Esophagus muscularis mucosa (tissue), 4 donors: ENCODE measurements at places on chromosomes 11 and 22. TPM values are rescaled to one million over a fixed set of nuclear protein-coding genes. Genes with fewer than 3 reads are reported as not detected.
A peak's percentile ranks its signal among the peaks of the same experiment; 100 is the strongest.

DNA sequence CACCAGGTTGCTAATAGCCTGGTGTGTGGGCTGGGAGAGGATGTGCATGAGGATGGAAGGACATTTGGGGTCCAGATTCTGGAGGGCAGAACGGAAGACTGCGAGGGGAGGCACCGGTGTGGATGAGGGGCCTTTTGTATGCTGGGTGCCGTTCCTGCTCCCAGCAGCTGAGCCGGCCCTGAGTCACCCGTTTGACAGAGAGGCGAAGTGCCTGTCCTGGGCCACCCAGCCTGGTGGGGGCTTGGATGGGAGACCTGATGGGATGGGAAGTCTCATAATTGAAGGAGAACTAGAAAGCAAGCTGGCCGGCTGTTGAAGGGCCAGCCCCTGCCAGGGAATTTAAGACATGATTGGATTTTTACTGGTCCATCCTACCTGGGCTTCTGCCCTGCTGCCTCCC, 10.8 kb downstream of the CACNA1I start:
- H3K4me1 ChIP-seq: no peaks in the 10 kb centered on the region
- H3K36me3 ChIP-seq: no peaks in the 10 kb centered on the region
- H3K4me3 ChIP-seq: no peak overlapping the region
- no peaks in the 10 kb centered on the region for H3K27me3 ChIP-seq

GPR83 gene
- total RNA-seq: not detected

DNA sequence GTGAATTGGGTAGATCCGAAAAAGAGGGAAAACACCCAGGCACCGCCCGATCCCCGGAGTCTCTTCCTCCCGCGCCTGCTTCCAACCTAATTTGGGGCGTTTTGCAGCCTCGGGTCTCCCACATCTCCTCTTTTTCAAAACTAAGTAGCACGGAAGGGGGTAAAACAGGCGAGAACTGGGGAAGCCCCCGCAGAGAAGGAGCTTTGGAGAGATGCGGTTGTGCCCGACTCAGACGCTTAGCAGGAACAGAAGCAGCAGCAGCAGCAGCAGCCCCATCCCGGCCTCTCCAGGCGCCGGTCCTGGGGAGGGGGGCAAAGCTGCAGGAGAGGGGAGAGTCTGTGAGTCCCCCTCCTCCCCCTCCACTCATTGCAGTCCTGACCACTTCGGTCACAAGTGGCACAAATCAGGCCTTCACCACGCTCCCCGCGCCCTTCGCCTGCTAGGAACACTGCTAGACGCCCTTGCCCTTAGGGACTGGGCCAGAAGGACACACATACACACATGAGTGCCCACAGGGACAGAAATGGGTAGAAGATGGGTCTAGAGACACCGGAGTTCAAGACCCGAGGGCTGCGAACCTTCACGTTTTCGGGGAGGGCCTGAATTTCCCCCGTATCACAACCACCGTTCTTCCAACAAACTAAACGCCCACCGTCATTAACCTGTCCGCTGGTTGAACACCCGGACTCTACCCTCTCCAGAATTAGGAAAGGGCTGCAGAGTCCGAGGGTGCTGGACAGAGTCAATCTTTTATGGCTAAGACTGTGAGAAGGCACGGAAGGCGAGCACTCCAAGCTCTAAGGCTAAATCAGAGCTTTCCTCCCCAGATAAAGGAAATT, 98.3 kb upstream of the HSD17B12 start:
- H3K27ac ChIP-seq: no peak overlapping the region
- peaks cover 42% of the 10 kb centered on the region for H3K4me1 ChIP-seq
- H3K27me3 ChIP-seq: peaks cover 86% of the 10 kb centered on the region
- DNase-seq: peak; percentile 84
- no peak overlapping the region for H3K4me3 ChIP-seq

OR10D3 gene
- total RNA-seq: not detected

GRCh38 chr22:39746600-39747262, 146.8 kb downstream of the ENTHD1 start:
- H3K27ac ChIP-seq: no peak overlapping the region
- peaks cover 12% of the 10 kb centered on the region for H3K27me3 ChIP-seq
- no peak for DNase-seq
- H3K4me3 ChIP-seq: no peak overlapping the region

DNA sequence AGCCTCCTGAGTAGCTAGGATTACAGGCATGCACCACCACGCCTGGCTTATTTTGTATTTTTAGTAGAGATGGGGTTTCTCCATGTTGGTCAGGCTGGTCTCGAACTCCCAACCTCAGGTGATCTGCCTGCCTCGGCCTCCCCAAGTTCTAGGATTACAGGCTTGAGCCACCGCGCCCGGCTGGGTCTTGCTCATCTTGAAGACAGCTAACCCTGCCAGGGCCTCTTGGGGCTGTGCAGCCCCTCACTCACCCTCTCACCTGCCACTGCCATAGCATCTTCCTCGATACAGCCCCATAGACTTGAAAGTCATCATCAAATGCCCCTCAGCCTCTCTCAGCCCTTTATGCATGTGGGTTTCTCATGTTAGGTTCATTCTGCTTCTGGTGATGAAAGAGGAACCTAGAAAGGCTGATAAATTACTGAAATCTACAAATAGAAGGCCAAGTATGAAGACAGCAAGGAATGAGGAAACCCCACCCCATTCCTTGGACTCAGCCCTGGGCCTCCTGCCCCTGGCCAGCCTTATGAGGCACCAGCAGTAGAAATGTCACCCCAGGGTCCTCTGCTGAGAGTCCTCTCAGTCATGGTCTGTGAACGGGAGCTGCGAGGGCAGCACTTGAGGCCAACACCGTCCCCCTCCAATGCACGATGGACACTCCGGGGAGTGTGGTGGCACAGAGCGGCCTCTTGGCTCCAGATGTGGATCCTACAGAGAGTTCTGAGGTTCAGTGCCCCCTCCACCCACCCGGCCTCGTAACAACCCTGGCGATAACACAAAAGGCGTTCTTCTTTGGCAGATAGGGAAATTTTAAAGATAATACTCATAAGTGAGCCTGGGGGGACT, 24.8 kb downstream of the SCGB1A1 start:
- H3K4me1 ChIP-seq: peaks cover 71% of the 10 kb centered on the region
- H3K27ac ChIP-seq: peak overlapping the region; percentile 94
- H3K27me3 ChIP-seq: no peaks in the 10 kb centered on the region
- H3K36me3 ChIP-seq: no peaks in the 10 kb centered on the region

DNA sequence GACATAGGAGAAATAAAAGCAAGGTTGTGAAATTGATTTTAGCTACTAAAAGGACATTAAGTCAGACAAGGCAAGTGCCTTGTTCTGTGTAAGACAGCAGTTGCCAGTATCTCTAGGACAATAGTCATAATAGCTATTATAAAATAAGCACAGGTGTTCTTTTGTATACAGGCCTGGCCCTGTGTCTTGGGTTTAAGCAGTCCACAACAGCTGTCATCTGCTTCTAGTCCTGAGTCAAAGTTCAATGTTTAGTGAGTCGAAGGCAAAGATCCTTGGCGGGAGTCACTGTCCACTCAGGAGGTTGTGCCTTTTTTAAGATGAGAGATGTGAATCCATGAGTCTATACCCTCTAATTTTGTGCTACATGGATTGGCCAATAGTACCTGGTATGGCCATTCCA, 79.5 kb downstream of the SC5D start:
- no peaks in the 10 kb centered on the region for H3K4me1 ChIP-seq
- DNase-seq: no peak
- no peaks in the 10 kb centered on the region for H3K27me3 ChIP-seq
- H3K27ac ChIP-seq: no peak overlapping the region

GRCh38 chr11:103877221-103877620, 159.2 kb upstream of the DDI1 start:
- no peak overlapping the region for H3K27ac ChIP-seq
- no peaks in the 10 kb centered on the region for H3K27me3 ChIP-seq
- H3K4me1 ChIP-seq: peaks cover 6% of the 10 kb centered on the region

DNA sequence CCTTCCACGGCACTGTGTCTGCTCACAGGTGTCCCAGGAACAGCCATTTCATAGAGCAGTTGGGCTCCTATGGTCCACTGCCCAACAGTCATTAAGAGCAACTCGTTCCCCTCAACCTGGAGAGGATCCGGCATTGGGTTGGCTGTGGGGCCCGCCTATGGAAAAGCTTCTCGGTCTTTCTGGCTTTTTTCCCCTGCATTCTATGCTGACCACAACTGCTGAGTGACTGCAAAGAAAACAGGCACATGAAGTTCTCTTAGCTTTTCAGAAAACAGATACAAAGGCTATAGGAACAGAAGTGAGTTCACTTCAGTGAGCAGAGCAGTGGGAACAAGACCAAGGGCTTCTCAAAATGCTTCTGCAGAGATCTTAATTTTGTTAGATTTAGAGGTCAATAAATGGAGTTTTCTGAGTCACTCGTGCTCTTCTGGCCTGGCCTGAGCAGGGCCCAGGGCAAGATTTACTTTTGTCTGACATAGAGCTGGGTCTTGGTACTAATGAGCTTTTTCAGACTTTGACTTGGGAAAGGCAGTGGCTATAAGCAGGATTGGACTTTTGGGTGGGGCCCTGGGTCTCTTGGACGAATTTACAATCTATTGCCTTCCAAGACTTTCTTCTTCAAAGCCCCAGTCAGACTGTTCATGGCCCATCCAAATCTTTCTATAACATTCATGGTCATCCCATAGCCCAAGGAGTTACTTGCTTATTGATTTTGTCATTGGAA, 13.6 kb upstream of the APOL5 start:
- no peaks in the 10 kb centered on the region for H3K27me3 ChIP-seq
- H3K4me3 ChIP-seq: no peak overlapping the region
- no peak overlapping the region for H3K27ac ChIP-seq

CD3E gene
- 1.2 TPM for total RNA-seq
